Smooth muscle cell of the pulmonary artery (primary cell): ENCODE measurements at places on chromosomes 5 and 9. TPM values are rescaled to one million over a fixed set of nuclear protein-coding genes. Genes with fewer than 3 reads are reported as not detected.

Gene RLN2
- total RNA-seq, result not detected in 2 replicates

Gene MRPS27
- total RNA-seq, result 68.4 TPM in 2 replicates

Gene SPATA31A3
- not detected in 2 replicates for total RNA-seq

Gene RGS14
- total RNA-seq, result 2.7 and 3.3 TPM in 2 replicates

Gene CCDC192
- not detected in 2 replicates for total RNA-seq
